Vein endothelial cell (primary cell): ENCODE measurements at places on chromosomes 2 and 18. TPM values are rescaled to one million over a fixed set of nuclear protein-coding genes. Genes with fewer than 3 reads are reported as not detected.

GCG gene
- total RNA-seq, result not detected in 2 replicates

CCDC68 gene
- 1.6 and 2.3 TPM in 2 replicates for total RNA-seq

ARL5A gene
- total RNA-seq, result 87.6 and 109 TPM in 2 replicates

GRHL1 gene
- total RNA-seq, result 0.57 and 0.65 TPM in 2 replicates

SMAD4 gene
- total RNA-seq, result 90.2 and 141 TPM in 2 replicates

GALNT13 gene
- 2.0 and 2.3 TPM in 2 replicates for total RNA-seq

TFPI gene
- 693 and 1,032 TPM in 2 replicates for total RNA-seq

CCDC150 gene
- 6.2 and 10.3 TPM in 2 replicates for total RNA-seq

GPR45 gene
- total RNA-seq, result not detected in 2 replicates

MDH1B gene
- 0.33 and 0.57 TPM in 2 replicates for total RNA-seq

MERTK gene
- total RNA-seq, result 35.0 and 41.8 TPM in 2 replicates

GLI2 gene
- under 0.01 and 0.19 TPM in 2 replicates for total RNA-seq
